ENCODE measurements at places on chromosomes 6 and 20.

DNA sequence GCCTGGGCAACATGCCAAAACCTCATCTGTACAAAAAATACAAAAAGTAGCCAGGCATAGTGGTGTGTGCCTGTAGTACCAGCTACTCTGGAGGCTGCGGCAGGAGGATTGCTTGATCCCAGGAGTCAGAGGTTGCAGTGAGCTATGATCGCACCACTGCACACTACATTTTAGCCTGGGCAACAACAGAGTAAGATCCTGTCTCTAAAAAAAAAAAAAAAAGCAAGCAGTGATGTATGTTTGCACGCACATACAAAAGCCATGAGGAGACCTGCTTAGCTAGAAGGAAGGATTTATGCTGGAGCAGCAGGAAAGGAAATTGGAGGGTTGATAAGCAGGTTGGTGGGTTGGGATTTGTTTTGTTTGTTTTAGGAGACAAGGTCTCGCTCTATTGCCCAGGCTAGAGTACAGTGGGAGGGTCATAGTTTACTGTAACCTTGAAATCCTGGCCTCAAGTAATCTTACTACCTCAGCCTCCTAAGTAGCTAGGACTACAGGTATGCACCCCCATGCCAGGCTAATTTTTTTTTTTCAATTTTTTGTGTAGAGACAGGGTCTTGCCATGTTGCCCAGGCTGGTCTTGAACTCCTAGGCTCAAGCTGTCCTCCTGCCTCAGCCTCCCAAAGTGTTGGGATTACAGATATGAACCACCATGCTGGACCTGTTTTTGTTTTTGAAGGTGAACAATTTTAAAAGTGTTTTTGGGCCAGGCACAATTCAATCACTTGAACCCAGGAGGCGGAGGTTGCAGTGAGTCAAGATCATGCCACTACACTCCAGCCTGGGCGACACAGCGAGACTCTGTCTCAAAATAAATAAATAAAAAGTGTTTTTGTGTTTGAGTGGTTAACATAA lies 4.0 kb downstream of the ZSWIM3 start:
- DNase-seq = no peak

DNA sequence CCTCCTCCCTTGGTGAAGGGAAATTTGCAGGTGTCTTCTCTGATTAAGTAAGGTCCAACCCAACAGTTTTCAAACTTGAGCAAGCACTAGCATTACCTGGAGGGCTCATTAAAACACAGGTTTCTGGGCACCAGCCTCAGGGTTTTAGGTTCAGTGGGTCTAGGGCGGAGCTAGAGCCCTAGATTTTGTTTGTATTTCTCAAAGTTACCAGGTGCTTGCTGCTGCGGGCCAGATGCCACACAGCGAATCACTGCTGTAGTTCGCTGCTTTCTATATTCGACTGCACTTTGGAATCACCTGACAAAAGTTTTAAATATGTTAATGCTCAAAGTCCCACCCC lies 869 bp downstream of the COL21A1 start:
- DNase-seq = peak; percentile 67

DNA sequence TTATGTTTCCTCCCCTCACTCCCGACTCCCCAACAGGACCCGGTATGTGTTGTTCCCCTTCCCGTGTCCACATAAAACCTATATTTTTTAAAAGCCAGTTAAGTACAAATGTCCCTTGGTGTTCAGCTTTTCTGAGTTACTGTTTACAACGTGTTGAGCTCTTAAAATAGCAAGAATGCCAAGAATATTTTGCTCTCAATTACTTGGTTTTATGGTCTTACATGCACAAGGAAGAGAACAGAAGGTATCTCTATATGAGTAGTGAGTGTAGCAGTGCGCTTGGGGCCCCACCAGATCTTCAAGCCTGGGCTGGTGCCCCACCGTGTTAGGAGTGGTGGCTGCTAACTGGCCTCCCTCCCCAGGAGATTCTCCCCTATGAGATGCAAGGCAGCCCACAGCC lies 75.3 kb downstream of the RIN2 start:
- no peak for DNase-seq

DNA sequence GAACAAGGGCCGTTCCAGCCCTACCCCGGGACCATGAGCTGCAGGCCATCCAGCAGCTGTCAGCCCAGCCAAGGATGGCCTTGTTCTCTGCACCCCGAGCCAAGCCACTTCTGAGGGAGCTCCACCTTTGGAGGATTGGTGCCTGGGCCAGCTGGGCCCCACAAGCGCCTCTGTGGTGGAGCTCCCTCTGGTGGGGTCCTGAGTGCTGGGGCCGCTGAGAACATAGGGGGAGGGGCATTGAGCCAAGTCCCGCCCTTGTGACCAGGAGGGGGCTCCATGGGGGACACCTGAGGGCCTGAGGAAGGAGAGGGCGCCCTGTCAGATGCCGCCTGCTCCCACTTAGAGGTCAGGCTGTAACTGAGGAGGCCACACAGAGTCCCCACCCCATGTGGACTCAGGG lies 43.2 kb downstream of the YTHDF1 start:
- DNase-seq = peak; percentile 76

DNA sequence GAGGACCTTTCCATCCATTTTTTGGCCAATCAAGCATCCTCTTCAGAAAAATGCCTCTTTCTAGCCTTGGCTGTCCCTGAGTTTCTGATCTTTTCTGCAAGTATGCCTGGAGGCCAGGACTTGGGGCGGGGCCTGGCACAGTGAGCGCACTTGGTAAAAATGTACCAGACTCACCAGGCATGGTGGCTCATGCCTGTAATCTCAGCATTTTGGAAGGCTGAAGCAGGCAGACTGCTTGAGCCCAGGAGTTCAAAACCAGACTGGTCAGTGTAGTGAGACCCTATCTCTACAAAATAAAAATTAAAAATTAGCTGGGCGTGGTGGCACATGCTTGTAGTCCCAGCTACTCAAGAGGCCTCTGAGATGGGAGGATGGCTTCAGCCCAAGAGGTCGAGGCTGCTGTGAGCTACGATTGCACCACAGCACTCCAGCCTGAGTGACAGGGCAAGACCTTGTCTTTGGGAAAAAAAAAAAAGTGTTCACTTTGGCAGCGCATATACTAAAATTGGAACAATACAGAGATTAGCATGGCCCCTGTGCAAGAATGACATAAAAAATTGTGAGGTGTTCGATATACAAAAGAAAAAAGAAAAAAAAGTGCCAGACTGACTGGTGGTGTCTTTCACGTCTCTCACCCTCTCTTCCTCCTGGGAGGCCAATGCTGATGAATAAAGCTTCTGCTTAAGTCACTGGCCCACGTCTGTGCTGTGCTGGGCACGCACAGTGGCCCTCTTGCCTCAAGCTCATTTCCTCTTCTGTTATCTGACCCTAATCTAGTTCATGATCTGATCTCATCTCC lies 18.1 kb upstream of the SLC9A8 start:
- no peak for DNase-seq

- DNase-seq = no peak
Observed at GRCh38 chr6:152426276-152426675, 210.9 kb downstream of the SYNE1 start.

DNA sequence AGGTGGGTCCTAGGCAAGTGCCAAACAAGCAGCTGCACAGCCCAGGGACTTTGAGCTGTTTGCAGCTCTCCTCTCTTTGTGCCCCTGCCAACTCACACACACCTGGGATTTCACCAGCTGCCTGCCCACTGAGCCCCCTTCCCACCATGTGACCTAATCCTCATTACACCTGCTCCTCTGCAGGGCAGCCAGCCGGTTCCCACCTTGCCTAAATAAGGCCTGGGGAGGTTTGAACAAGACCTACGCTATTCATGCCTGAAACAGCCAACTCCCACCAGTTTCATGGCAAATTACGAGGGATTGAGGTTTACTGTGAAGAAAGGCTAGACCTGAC lies 92.6 kb upstream of the SOX4 start:
- no peak for DNase-seq

- DNase-seq = peak; percentile 82
Observed at GRCh38 chr6:3455569-3456394, 1.1 kb downstream of the SLC22A23 start.

DNA sequence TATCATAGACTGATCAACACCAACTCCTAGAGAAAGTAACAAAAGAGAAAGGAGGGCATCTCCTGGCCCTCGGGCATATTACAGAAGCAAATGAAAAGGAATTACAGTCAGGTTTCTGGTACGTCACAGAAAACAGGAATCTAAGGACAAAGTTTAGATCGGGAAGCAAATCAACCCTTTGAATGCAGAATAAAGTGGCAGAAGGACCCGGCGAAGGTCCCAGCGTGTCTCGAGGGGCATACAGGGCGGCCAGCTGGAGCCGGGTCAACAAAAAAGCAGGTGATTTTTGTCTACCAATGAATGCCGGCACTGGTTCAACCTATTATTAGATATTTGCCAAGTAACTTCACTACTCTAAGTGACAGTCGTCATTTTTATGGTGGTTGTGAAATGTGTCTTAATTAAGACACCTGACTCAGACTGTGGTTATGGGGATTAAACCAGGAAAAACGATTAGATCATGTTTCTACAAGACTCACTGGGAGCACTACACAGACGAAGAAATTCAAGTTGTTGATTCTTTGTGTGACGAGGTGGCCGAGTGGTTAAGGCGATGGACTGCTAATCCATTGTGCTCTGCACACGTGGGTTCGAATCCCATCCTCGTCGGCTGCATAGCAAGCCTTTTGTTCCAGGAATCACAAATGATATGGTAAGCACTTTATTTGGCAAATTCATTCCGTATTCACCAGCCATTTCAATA lies 12.4 kb upstream of the ZSCAN9 start:
- DNase-seq = peak; percentile 95

- DNase-seq = no peak
Observed at GRCh38 chr6:158402184-158402583, 89.9 kb downstream of the TULP4 start.

GRCh38 chr20:45552456-45552855 lies 5.3 kb upstream of the EPPIN start:
- no peak for DNase-seq

DNA sequence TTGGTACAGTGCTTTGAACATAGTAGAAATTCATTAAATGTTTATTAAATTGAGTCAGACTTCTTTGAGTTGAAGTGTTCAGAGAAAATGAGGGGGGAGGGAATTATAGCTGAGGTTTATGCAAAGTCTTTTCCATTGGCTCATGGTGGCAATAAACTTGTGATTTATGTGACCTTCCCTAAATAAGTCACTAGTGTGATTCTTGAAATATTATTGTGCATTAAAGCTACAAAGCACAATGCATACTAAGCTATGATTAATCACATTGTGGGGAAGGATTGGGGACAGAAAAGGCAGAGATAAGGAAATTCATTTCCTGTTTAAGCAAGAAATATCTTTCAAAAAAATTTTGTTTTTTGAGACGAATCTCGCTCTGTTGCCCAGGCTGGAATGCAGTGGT lies 877.5 kb downstream of the TFAP2A start:
- DNase-seq = no peak

- DNase-seq = no peak
Observed at GRCh38 chr6:83889621-83890020, 30.1 kb downstream of the CYB5R4 start.

- DNase-seq = no peak
Observed at GRCh38 chr6:113170454-113170853, 686.7 kb upstream of the MARCKS start.

- DNase-seq = no peak
Observed at GRCh38 chr6:34347303-34347702, 45.2 kb downstream of the NUDT3 start.

- DNase-seq = no peak
Observed at GRCh38 chr6:146990821-146991798, 213.1 kb upstream of the STXBP5 start.

- DNase-seq = no peak
Observed at GRCh38 chr6:11224966-11225463, 7.5 kb downstream of the NEDD9 start.

GRCh38 chr6:130968476-130968875 lies 94.6 kb downstream of the EPB41L2 start:
- no peak for DNase-seq

DNA sequence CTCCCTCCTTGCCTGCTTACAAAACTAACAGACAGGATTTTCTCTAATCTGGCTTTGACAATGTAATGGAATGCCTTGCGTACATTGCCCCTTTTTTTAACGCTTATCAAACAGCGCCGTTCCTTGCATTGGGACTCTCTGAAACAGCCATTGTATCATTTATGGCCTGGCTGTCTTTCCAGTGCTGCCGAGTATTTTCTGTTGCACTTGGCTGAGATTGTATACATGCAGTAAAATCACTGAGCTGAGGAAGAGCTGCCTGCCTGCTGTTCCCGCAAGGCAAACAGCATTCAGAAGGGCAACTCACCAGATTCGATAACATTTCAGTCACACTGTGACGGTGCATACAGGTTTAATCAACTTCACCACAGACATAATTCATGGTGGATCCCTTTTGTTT lies 106.0 kb downstream of the SH3BGRL2 start:
- DNase-seq = no peak

DNA sequence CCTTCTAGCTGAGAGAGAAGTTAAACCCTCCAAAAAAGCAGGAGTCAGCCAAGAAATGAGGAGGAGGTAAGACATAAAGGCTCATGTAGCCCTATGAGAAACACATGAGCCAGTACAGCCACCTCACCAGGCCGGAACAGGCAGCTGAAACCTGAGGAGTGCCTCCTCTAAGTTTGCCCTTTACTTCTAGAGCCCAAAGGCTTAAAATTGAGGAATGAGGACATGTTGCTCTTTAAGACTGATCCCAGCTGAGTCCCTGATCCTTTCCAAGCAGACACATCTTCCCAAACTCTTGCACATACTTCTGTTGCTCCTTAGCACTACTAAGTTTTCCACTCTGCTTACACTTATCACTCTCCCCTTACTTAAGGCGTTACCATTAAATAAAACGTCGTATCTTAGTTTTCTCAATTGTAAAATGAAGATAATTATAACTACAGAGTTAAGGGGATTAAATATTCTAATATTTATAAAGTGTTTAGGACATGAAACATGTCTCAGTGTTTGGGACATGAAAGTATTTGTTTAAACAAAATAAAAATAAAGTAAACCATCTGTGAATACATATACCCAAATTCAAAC lies 124.0 kb downstream of the OGFRL1 start:
- DNase-seq = no peak

GRCh38 chr20:36573798-36574365 lies 485 bp downstream of the TGIF2 start:
- no peak for DNase-seq

DNA sequence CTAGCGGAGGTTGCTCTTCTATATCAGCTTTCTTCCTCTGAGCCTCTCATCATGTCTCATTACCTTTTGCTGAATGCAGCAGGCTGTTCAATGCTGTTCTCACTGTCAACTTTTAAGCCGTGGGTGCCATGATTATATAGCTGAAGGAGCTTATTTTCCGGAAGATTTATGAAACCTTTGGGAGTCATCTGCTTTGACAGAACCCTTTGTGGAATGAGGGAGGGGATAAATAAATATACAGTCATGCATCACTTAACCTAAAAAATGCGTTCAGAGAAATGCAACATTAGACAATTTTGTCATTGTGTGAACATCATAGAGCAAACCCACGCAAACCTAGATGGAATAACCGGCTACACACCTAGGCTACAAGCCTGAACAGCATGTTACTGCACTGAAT lies 102.2 kb upstream of the AKAP12 start:
- DNase-seq = no peak

GRCh38 chr20:62666736-62667529 lies 24.6 kb downstream of the SLCO4A1 start:
- no peak for DNase-seq

GRCh38 chr6:130760006-130760405 lies 67.2 kb upstream of the SMLR1 start:
- peak; percentile 79 for DNase-seq
